ENCODE measurements at places on chromosomes 1 and 21.

- DNase-seq = no peak
These were observed 20.1 kb downstream of the NADK start for GRCh38 chr1:1758059-1758621.

DNA sequence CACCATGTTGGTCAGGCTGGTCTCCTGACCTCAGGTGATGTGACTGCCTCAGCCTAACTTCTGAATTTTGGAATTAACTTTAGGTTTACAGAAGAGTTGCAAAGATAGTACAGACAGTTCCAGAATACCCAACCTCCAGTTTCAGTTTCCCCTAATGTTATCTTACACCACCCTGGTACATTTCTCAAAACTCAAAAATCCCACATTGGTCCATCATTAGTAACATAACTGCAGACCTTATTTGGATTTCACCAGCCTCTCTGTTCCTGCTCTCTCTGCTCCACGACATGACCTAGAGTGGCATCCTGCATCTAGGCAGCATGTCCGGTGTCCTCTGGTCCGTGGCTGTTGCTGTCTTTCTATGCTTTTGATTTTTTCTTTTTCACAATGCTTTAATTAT lies 5.0 kb upstream of the ZC3H12A start:
- no peak for DNase-seq

DNA sequence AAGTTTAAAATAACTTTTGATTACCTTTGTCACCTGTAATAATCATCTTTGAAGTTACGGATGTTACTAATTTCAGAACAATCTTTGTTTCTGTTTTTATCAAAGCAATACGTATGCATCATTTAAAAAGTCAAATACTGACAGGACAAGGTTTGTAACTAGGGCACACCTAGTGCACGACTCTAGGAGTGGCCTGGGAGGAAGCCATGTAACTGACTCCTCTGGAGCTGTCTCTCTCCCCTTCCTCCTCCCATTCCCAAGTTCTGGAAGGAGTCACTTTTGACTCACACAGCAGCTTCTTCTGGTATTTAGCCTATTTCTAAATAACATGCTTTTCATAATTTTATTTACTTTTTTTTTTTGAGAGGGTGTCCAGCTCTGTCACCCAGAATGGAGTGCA lies 11.8 kb upstream of the RAP1GAP start:
- DNase-seq = no peak

DNA sequence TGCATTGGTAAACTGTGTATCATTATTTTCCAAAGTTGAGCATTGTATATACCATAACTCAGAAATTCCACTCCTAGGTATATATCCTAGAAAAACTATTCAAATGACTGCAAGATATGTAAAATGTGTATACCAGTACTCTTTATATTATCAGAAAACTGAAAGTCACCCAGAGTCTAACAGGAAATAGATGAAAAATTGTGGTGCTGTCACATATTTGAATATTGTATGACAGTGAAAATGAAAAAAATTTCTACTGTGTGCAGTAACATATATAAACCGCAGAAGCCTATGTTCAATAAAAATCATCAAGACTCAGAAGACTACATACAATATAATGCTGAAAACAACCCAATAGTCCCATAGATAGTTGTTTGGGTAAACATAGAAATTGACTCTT lies 74.4 kb upstream of the LYPLAL1 start:
- DNase-seq = no peak

GRCh38 chr1:168206111-168206510 lies 19.7 kb upstream of the SFT2D2 start:
- no peak for DNase-seq

- no peak for DNase-seq
These were observed 47.2 kb upstream of the ST6GALNAC3 start for GRCh38 chr1:76027341-76027740.

All from stimulated activated CD4-positive, alpha-beta T cell treated with anti-CD3 and anti-CD28 coated beads, Interleukin-1b, Interleukin-23, amount 100 ng/mL, for 4 hours (primary cell).